Kidney epithelial cell (primary cell): ENCODE measurements at places on chromosomes 16 and 17. TPM values are rescaled to one million over a fixed set of nuclear protein-coding genes. Genes with fewer than 3 reads are reported as not detected.

Gene TBX2
- total RNA-seq: 7.3 and 7.7 TPM in 2 replicates

Gene GFER
- 30.2 and 32.7 TPM in 2 replicates for total RNA-seq

Gene TMEM238L
- total RNA-seq: not detected in 2 replicates

- DNase-seq: no peak
These were observed 902 bp upstream of the DHRS7B start for GRCh38 chr17:21125862-21126261.

DNA sequence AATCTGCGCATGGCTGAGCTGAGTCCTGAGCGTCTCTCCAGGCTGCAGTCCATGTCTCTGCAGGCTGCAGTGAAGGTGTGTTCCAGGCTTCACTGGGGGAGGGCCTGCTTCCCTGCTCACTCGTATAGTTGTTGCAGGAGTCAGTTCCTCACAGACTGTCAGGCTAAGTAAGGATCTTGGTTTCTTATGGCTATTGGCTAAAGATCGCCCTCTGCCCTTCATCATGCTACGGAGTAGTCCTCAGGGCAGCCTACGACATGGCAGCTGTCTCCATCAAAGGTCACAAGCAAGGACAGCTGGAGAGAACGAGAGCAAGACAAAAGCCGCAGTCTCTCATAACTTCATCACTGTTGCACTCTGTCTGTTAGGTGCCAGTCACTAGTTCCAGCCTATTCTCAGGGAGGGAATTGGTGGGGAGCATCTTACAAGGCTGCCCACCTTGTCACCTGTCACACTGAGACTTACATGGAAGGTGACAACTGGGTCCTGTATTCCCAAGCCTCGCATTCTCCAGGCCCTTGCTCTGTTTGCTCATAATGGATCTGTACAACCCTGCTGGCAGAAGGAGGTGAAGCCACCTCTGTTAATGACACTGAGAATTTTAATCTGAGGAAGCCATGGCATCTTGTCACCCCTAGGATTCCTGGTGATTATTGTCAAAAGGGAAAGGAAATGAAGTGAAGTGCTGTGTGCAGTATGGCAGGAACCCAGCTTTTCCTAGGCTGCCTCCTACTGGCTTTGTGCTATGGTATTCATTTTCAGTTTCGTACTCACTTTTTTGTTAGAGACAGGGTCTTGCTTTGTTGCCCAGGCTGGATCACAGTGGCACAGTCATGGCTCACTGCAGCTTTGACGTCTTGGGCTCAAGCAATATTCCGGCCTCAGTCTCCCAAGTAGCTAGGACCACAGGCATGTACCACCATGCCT, 43.4 kb downstream of the MFSD11 start:
- no peak for DNase-seq

DNA sequence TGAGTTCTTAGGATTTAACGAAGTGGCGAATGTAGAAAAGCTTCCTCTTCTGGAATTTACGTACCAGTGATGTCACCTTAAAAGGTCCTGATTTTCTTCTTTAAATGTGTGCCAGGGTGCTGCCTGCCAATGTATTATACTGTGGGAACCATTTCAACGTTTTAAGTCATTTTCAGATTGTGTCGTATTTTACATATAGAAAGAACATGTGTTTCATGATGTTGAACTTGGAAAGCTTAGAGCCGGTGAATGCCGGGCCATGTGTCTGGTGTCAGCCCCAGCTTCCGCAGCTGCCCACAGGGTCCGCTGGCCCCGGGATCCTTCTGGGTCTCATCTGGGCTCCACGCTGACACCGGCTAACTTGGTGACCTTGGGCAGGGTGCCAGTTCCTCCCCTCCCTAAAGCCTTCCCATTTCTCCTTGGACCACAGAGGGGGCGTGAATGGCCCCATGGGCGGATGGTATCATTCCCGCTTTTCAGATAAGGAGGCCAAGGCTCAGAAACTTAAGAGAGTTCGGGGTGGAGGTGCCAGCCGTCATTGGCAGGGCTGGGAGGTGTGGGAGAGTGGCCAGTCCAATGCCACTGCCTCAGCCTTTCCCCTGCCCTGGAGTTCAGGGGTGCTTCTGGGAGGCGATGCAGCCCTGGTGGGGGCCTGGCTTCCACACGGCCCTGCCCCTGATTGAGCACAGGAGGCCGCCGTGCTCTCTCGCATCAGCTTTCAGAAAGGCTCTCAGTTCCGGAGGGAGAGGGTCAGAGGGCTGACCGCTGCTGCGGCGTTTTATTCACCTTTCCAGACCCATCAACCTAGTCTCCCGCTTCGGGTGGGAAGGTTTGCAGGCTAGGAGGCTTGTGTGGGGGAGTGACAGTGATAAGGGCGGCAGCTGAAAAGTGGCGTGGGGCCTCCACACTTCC, 68.8 kb upstream of the CIBAR2 start:
- no peak for DNase-seq

DNA sequence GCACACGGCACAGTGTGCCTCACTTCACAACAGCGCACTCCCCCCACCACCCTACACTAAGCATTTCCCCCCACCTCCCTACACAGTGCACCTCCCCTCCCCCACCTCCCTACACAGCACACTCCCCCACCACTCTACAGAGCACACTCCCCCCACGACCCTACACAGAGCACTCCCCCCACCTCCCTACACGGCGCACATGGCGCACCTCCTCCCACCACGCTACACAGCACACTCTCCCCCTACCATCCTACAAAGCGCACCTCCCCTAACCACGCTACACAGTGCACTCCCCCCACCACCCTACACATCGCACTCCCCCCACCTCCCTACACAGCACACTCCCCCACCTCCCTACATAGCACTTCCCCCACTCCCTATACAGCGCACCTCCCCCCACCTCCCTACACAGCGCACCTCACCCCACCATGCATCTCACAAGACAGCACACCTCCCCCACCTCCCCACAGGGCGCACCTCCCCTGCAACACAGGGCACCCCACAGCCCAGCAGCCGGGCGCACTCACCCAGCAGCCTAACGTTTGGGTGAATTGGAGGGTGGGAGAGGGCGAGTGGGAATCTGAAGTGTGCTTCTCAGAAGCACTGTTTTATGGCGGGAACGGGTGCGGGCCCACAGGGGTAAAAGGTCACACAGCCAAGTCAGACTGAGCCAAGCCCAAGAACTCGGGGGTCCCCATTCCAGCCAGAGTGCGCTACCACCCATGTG, 10.3 kb downstream of the KNOP1 start:
- DNase-seq: no peak

DNA sequence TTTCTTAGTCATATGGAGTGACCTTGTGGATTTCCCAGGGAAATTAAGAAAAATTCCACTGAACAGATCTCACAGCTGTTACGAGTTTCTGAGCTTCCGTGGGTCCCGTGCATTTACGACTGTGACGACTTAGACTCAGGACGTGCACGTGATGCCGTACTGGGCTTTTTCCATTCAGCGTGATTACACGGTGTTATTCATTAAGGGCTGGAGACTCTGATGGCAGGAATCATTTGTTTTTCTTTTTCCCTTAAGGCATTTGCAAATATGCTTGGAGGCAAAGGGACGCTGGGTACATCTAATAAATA, 57.2 kb downstream of the TBC1D16 start:
- no peak for DNase-seq

DNA sequence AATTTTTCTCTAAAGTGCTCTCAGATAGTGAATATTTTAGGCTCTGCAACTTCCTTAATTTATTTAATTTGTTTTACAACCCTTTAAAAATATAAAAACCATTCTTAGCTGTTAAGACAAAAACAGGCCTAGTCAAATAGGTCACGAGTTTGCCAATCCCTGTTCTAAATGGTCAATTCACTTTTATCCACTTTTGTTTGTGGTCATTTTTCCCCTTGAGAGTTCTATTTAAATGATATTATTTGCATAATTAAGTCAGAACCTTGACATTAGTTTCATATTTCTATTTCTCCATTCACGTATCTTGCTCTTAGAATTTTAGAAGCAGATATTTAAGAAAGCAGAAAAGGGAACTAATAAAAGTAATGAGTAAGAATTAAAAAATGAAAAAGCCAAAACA, 4.0 kb downstream of the AMFR start:
- DNase-seq: no peak

GRCh38 chr16:26263406-26263805, 571.6 kb downstream of the HS3ST4 start:
- DNase-seq: no peak

GRCh38 chr17:19753661-19754463, 5.8 kb upstream of the ALDH3A1 start:
- DNase-seq: no peak

GRCh38 chr16:83653785-83654184, 154.0 kb upstream of the HSBP1 start:
- no peak for DNase-seq
